ENCODE measurements at places on chromosomes 7 and 10.

- DNase-seq, result no peak
Observed at GRCh38 chr10:30413996-30414576, 19.9 kb upstream of the MAP3K8 start.

- no peak for DNase-seq
Observed at GRCh38 chr7:28076423-28077200, 104.0 kb downstream of the JAZF1 start.

DNA sequence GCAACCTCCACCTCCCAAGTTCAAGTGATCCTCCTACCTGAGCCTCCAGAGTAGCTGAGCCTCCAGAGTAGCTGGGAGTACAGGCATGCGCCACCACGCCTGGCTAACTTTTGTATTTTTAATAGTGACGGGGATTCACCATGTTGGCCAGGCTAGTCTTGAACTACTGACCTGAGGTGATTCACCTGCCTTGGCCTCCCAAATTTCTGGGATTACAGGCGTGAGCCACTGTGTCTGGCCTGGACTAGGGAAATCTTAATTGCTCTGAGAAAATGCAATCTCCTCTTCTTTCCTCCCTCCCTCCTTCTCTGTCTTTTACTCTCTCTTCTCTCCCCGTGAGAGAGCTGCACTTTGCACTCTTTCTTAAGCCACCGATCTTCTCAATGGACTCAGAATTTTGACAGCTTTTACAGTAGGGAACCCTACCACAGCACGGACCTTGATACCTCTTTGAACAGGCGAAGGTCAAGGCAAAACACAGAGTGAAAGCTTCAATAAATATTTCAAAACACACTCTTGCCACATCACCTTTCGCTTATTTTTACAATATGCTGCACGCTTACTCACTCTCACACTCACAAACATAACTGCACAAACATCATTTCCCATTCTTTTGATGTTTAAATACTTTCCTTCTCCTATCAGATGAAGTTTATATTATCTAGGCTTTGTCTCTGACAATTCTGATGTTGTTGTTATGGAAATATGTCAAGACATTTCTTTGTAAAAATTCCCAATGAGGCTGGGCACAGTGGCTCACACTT lies 173.4 kb upstream of the NRP1 start:
- DNase-seq, result no peak

DNA sequence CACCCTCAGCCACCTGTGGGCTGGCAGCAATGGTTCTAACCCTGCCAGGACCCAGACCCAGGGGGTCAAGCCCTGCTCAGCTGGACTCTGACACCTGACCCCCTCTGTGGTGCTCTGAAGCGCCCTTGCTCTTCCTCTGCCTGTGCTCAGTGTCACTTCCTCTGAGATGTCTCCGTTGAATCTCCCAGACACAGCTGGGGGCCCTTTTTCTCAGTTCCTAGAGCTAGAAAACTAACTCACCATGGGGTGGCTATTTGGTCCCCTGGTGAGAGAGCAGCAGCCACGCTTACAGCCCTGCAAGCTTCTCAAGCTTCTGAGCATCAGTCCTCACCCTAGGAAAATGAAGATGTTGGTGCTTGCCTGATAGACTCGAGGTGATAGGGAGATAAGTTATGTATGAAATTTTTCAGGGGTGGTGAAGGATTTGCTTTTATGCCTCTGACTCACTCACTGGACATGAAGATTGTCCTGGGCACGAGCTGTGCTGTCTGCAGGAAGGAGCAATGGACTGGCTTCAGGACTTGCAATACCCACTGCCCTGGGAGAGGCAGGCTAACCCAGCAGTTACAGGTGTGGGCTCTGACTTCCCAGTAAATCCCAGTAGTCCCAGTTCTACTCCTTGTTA lies 29.6 kb downstream of the COL13A1 start:
- no peak for DNase-seq

DNA sequence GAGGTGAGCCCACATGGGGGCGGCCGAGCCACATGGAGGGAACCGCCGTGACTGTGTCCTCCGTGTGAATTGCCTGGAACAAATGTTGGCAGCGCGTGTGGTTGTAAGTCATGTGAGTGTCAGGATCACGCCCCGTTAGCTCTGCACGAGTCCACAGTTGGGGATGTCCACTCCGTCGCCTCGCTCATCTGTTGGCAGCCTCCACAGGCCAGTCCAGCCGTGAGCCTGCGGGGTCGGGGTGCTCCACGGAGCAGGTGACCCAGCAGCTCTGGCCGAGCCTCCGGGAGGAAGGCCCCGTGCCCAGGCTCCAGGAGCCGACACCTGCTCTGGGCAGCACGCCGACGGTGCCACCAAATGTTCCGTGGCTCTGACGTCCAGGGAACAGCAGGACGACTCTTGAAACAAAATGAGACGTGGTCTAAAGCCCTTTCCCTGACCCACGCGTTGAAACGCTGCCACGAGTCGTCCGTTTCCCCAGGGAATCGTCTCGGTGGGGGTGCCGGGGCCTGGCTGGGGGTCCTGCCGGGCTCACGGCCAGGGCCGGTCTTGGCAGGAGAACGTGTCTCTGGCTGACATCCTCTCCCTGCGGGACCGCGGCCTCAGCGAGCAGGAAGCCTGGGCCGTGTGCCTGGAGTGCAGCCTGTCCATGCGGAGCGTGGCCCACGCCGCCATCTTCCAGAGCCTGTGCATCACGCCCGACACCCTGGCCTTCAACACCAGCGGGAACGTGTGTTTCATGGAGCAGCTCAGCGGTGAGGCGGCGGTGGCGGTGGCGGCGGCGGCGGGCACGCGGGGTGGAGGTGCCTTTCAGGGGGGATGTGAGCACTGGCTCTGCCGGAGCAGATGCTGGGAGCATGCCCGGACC lies 7.0 kb downstream of the KNDC1 start:
- no peak for DNase-seq
